Forelimb muscle (tissue), 1 donor: ENCODE measurements at places on chromosomes 5 and 9.

DNA sequence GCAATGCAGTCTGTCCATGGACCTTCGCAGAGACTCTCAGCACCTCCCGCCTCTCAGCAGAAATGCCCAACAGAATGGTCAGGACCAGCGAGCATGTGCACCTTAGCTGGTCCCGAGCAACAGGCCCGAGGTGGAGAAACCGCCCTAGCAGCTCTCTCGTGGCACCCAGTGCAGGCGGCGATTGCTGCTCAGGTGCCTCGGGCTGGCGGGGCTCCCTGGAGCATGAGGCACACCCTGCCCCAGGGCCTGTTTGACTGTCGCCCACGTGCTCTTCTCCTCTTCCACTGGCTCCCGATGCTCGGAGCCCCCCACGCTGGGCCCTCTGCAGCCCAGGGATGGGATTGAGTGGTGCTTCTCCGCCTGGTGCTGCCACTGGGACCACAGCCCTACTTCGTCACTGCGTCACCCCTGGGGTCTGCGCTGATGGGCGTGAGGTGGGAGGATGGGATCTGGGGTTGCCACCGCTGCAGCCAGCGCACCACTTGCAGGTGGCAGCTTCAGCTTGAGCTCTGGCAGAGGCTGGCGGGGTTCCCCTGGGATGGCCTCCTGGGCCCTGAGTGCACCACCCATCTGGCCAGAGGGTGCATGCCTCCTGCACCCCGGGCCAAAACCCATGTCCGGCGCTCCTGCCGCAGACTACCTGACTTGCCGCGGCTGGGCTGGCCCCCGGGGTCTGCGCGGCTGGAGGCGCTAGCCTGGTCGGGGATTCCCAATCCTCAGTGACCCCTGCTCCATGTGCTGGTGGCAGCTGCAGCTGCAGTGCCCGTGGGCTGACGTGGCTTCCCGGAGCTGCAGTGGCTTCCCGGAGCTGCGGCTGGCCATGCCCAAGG is 244.2 kb downstream of the FOXD4L6 start:
- DNase-seq = no peak

DNA sequence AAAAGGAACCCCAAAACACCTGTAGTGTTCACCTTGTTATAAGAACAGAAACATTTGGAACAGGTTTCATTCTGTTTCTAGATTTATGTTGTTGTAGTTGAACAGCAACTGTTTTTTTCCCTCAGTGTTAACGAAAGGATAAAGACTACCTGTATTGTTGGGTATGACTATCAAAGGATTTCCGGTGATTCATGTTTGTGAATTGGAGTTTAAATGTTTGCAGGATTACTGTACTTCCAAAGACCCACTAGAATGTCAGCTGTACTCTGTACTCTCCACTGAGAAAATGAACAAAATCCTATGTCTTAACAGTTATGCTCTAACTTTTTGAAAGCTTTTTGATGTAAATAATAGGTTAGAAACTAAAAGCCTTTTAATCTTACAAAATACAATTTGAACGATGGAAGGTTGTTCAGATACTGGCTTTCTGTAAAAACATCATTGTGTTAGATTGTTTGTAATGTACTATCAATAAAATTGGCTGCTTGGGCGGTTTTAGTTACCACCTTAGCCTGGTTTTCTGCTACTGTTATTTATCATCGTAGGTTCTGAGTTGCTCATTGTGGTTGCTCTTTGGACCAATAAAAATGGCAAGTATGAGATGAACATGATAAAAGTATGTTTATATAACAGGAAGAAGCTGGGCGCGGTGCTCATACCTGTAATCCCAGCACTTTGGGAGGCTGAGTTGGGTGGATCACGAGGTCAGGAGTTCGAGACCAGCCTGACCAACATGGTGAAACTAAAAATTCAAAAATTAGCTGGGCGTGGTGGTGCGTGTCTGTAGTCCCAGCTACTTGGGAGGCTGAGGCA is 44.1 kb downstream of the DCP2 start:
- DNase-seq = no peak

DNA sequence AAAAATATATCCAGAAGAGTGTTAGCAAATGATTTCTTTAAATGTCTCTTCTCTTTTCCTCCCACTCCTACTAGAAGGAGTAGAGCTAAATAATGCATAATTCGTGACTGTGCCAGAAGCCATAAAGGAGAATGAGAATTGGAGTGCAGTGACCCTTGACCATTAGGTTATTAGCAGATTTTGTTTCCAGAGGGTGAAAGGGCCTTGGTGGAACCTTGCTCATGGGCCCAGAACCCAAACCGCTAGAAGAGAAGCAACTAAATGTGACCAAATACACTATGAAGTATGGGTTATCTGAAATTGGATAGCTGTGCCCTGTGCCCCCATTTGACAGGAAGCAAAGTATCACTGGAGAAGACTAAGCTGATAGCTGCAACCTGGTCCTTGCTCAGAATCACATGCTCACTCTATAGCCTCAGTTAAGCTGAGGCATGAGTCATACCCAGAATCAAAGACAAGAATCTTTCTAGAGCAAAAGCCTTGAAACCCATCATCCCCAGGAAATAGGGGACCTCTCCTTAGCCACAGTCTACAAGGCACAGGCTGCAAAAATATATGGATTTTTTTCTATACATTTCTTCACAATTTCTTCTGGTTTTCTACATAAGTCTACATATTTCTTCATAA is 36.3 kb downstream of the CAPSL start:
- no peak for DNase-seq

DNA sequence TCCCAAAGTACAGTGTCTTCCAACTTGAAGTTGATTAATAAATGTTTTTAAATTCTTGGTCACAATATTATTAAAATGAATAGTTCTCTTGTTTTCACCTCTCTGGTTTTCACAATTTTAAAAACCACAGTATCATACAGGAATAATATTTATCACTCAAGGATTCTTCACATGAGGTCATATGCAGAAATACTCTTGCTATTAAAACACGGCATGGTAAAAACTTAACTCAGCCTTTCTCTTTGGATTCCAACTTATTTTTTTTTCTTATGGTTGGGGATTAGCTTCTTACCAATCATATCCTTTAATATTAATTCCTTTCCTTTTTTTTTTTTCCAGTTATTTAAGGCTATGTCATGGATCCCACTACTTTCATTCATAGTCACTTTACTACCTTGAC is 289.4 kb downstream of the ADAMTS6 start:
- no peak for DNase-seq

- peak; percentile 71 for DNase-seq
These were observed 46.1 kb upstream of the CER1 start for GRCh38 chr9:14768405-14769229.

GRCh38 chr5:159419576-159419975 is 89.3 kb upstream of the IL12B start:
- no peak for DNase-seq

DNA sequence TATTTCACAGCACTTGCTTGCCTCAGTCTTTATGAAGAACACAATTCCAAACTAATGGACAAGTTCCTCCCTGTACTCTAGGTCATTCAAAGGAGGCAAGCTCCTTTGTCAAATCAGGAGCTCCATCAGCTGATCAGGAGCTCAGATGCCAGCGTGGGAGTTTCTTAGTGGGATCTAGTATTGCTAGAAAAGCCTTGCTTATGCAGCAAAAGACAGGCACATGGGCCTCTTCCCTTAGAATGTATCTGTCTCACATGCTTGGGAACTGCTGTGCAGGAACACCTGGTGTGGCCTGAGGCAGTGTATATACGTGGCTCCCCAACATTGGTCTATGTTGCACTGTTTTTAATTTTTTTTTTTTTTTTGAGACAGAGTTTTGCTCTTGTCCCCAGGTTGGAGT is 21.4 kb upstream of the HAVCR1 start:
- no peak for DNase-seq

- DNase-seq = no peak
These were observed 3.0 kb downstream of the SLC12A7 start for GRCh38 chr5:1108865-1109174.

- DNase-seq = no peak
These were observed 92.2 kb upstream of the SARDH start for GRCh38 chr9:133830310-133830709.

- no peak for DNase-seq
These were observed 150.3 kb downstream of the NR2F1-AS1 start for GRCh38 chr5:93430673-93431199.

GRCh38 chr5:75567710-75568109 is 43.5 kb upstream of the ANKDD1B start:
- DNase-seq = no peak

DNA sequence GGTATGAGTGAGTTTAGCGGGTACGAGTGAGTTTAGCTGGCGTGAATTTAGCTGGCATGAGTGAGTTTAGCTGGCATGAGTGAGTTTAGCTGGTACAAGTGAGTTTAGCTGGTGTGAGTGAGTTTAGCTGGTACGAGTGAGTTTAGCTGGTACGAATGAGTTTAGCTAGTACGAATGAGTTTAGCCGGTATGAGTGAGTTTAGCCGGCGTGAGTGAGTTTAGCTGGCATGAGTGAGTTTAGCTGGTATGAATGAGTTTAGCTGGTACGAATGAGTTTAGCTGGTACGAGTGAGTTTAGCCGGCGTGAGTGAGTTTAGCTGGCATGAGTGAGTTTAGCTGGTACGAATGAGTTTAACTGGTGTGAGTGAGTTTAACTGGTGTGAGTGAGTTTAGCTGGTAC is 41.0 kb downstream of the PNPLA7 start:
- DNase-seq = no peak

DNA sequence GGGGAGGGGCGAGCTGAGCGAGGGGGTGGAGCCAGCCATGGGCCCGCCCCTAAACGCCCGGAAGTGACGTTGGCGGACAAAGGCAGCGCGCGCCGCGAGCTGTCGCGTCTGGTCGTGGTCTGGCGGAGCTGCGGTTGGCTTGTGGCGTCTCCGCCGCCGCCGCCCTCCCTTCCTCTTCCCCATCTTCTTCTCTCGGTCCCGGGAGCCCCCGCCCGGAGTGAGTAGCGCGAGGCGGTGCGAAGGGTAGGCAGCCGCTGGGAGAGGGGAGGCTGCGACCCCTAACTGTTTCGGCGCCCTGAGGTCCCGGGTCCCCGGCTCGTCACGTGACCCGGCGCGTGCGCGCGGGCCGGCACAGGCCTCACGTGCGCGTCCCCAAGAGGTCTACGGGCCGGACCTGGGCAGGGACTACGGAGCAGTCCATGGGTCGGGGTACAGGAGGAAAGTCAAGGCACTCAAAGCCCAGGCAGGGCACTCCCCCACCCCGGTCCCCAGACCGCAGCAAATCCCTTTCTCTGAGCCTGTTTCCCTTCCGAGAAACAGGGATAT is at the start of gene NTMT1:
TSS of gene NTMT1 (plus strand) at position 85 of the 546 bp plus-strand sequence. CDS start 6,541 bp downstream, outside the sequence.
- DNase-seq = no peak

DNA sequence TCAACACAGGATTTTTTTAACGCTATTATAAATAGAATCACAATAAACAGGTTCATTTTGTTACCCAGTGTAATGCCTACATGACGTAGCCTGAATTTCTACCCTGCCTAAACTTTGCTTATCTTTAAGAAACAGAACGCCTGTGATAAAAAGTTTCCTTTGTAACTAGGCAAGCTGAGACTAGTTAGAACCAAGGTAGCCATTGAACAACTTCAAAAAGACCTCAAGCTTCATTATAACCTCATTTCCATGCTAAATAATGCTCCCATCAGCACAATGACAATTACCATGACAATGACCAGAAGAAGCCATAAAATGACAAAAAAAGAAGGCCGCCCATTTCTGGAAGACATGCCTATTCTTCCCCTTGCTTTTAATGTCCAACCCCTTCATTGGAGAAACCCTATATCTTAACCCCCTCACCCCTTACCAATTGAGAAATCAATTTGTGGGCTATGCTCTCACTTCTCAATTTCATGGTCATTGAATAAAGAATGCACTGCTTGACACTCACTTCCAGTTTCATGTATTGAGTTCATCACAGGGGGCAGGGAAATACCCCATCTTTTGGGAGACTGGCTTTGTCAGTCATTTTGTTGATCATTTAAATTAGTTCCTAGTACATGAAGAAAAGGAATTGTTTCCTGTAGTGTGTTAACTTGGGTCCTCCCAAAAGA is 276.8 kb downstream of the MCTP1 start:
- DNase-seq = no peak

GRCh38 chr5:87535706-87536105 is 123.0 kb upstream of the CCNH start:
- no peak for DNase-seq

GRCh38 chr9:94758880-94759279 is 32.4 kb downstream of the AOPEP start:
- no peak for DNase-seq

GRCh38 chr9:90880669-90881068 is 79.0 kb downstream of the SYK start:
- no peak for DNase-seq

DNA sequence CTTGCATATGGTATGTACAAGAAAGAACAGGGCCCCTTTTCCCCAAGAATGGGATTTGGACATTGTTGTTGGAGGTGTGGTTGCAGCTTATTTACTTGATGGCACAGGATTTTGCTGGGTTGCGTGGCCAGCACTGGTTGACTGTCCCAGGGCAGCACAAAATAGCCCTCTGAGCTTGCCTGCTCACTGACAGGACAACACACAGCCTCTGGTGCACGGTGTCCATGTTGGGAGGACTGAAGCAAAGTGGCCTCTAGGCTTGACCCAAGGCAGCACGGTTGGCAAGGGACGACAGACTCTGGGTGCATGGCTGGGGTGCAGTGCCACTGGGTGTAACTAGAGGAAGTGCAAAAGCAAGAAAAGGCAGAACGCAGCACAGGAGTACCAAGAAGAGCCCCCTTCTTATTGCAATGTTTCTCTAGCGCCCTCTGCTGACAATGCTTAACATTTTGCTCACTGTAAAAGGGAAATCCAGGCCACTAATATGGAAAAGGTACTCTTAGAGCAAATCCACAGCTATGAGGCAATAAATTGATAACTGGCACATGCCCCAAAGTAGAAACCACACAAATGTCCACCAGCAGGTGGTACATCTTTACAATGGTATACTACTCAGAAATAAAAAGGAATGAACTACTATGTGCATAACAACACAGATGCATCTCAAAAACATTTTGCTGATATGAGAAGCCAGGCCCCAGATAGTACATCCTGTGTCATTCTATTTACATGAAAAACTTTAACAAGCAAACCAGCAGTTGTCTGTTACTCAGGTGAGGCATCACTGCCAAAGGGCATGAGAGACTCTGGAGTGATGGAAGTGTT is 47.4 kb upstream of the BARX1 start:
- DNase-seq = no peak

- DNase-seq = no peak
These were observed 70.9 kb upstream of the FSD1L start for GRCh38 chr9:105376893-105377292.

GRCh38 chr9:22173908-22174307 is 164.8 kb upstream of the CDKN2B start:
- DNase-seq = no peak

- no peak for DNase-seq
These were observed 22.3 kb downstream of the FAM78A start for GRCh38 chr9:131253891-131254491.

GRCh38 chr5:149448831-149449714 is 70.0 kb upstream of the IL17B start:
- no peak for DNase-seq
